ENCODE measurements at places on chromosomes 1 and 21. TPM values are rescaled to one million over a fixed set of nuclear protein-coding genes. Genes with fewer than 3 reads are reported as not detected.

The S100B gene
- not detected for total RNA-seq

The GBP4 gene
- under 0.01 TPM for total RNA-seq

The RNF11 gene
- 184 TPM for total RNA-seq

The CRYAA gene
- not detected for total RNA-seq

The ILF2 gene
- total RNA-seq: 78.9 TPM

The MANEAL gene
- 0.26 TPM for total RNA-seq

The RGS8 gene
- total RNA-seq: not detected

The IL12RB2 gene
- total RNA-seq: 0.53 TPM

The MSH4 gene
- total RNA-seq: 0.51 TPM

The BARHL2 gene
- total RNA-seq: not detected

The CFHR4 gene
- not detected for total RNA-seq

The ZNF687 gene
- total RNA-seq: 12.8 TPM

The MAP3K21 gene
- 6.9 TPM for total RNA-seq

The CR1L gene
- not detected for total RNA-seq

The TRIM46 gene
- total RNA-seq: 0.26 TPM

The PPFIA4 gene
- 4.2 TPM for total RNA-seq

The SLC22A15 gene
- 22.6 TPM for total RNA-seq

The HCRTR1 gene
- not detected for total RNA-seq

The PLA2G2D gene
- not detected for total RNA-seq

The TMEM269 gene
- total RNA-seq: under 0.01 TPM

The SYT14 gene
- total RNA-seq: not detected

The OR14K1 gene
- total RNA-seq: not detected

The KIF14 gene
- total RNA-seq: 0.79 TPM

The F13B gene
- total RNA-seq: not detected

The C1QC gene
- total RNA-seq: not detected

The FALEC gene
- total RNA-seq: not detected

The KRTAP10-1 gene
- total RNA-seq: not detected

The TMCC2 gene
- total RNA-seq: 0.51 TPM

The ETV3L gene
- not detected for total RNA-seq

The GBP3 gene
- total RNA-seq: 16.5 TPM

The TMPRSS2 gene
- total RNA-seq: 3.7 TPM

The DMRTA2 gene
- 4.2 TPM for total RNA-seq

The PADI3 gene
- total RNA-seq: 0.38 TPM

The SPRR2D gene
- total RNA-seq: 2.4 TPM

All from bronchial epithelial cell (primary cell).